ENCODE measurements at places on chromosomes 16 and 17.

DNA sequence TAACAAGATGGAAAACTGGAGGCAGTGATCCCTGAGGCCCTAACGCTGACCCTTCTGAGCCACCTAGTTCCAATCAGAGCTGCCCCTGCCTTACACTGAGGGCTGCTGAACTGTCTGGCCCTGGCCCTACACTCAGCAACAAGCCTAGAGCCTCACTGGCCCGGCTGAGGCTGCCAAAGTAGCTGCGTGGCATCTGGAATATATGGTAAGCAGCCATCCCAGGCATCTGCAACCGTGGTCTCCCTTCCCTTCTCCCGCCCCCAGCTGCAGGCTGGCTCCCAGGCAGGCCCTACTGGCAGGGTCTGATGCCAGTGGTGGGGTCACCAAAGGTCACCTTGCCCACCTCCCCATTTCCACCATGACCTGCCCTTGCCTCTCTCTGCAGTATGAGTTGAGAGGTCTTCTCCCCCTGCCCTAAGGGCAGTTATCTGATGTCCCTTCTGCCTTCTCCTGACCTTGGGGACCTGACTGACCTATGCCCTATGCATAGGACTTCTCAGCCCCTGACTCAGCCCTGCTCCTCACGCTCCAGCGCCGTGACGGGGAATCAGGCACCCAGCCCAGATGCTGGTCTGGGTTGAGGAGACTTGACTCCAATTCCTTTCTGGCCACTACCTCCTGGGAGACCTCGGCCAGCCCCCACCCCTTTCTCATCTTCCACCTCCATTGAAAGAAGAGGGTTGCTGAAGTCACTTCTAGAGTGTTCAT lies 45.3 kb downstream of the CPNE2 start:
- DNase-seq = no peak

DNA sequence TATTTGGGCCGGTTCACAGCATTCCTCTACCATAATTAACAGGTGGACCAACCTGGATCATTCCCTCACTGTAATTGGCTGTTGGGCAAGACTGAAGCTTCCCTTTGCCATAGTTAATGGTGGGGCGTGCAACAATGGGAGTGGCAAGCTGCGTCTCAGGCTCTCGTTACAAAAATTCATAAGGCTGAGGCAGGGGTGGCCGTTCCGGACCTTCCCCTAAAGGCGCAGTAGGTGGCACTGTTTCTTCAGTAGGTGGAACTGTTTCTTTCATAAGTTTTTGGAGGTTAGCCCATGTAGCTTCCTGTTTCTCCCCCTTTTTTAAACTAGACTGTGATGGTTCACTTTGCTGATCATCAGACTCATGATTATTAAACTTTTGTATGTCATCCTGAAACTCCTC lies 17.0 kb upstream of the TMC5 start:
- no peak for DNase-seq

- no peak for DNase-seq
Observed at GRCh38 chr17:8188263-8188839, 1.6 kb downstream of the BORCS6 start.

DNA sequence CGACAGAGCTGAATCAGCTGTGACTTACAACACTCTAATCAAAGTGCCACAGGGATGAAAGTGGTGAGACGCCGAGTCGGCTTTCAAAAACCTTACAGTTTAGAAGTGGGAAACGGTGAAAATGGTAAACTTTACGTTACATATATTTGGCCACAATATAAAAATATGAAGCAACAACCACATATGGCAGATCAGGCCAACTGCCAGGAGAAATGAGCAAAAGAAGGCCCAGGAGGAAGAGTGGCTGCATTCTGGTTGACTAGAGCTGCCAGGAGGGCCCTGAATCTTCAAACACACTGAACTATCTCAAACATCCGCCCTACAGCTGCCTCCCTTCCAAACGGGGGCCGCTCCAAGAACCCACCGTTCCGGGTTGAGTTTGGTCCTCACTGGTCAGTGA lies 56.3 kb downstream of the MRM3 start:
- DNase-seq = no peak

GRCh38 chr16:65500007-65500406 lies 378.1 kb upstream of the CDH11 start:
- no peak for DNase-seq

DNA sequence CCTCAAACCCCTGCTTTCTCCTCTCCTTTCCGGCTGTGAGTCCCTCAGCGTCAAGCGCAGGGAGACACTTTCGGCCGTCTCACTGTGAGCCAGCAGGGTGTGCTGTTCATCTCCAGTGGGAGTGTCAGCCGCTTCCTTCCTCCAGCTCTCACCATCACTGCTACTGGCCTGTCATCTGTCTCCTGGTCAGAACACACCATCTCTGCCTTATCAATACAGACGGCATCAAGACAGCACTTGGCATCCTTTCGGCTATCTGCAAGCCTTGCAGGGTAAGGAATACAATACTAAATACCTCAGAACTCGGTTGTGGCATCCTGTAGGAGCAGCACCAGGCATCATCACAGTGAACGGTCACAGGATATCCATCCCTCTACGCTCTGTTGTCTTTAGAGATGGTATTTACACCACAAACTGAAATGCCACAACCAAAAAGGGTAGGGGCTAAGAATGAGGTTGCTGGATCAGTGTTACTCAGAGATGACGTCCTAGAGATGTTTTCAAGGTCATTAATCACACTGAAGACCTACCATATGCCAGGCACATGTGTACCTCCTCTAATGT lies 20.7 kb upstream of the CMTM4 start:
- DNase-seq = peak; percentile 61

DNA sequence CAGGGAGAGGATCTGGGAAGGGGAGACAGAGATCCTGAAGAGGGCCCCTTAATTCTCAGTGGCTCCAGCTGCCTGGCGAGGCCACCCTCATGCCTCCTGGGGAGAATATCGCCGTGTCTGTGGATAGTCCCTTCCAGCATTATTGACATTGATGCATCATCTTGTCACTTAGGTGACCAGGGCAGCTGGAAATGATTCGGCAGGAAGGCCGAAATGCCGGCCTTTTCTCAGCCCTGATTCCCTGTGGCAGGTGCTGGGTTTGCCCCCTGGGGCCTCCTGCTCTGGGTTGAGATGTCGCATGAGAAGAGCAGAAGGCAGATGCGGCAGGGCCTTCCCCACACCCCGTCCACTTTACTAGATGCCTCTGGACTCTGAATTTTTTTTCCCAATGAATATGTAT lies 89.5 kb downstream of the RAP1GAP2 start:
- DNase-seq = no peak

- DNase-seq = no peak
Observed at GRCh38 chr16:65809627-65810026, 556.9 kb upstream of the CDH5 start.

- no peak for DNase-seq
Observed at GRCh38 chr17:74525465-74525725, 5.9 kb downstream of the CD300LB start.

- DNase-seq = peak; percentile 23
Observed at GRCh38 chr17:14514973-14515372, 214.1 kb downstream of the HS3ST3B1 start.

DNA sequence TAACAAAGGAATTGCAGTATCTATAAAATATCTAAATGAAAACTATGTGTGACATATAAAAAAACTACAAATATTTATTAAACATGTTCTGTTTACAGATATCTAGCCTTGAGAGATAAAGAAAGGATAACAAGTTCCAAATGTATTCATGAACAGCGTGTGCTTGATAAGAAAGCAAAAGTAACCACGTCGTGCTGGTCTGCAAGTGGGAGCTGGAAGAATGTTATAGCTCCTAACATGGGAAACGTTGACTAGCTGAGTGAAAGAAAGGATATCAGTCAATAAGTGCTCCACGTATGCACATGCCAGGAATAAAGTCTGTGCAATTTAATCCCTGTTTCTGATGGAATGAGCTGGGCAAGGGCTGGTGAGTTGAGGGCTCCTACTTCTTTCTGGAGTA lies 71.2 kb upstream of the CDYL2 start:
- DNase-seq = no peak

DNA sequence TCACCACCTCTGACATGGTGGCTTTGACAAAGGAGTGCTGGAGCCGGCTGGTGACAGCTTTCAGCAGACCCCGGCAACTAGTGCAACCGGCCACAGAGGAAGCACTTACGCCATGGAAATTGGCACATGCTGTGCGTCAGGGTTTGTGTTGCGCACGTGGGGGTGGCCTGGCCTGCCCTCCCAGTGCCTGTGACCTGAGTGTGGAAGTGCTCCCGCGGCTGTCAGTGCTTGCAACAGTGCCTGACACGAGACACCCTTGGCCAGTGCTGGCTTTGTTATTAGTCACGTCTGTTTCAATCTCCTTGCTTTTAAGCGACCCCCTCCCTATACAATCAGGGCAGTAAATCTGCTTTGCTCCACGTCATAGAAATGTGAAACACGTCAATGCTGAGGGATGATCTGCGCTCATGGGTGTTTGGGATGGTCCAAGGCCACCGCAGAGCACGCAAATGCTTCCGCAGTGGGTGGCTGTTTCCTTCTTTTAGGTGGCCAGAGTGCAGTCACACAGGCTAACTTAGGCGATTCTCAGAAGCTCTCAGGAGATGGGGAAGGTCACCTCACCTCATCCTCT lies 64.3 kb downstream of the PGS1 start:
- DNase-seq = peak; percentile 21

GRCh38 chr17:33686171-33686570 lies 393.1 kb upstream of the ASIC2 start:
- no peak for DNase-seq

DNA sequence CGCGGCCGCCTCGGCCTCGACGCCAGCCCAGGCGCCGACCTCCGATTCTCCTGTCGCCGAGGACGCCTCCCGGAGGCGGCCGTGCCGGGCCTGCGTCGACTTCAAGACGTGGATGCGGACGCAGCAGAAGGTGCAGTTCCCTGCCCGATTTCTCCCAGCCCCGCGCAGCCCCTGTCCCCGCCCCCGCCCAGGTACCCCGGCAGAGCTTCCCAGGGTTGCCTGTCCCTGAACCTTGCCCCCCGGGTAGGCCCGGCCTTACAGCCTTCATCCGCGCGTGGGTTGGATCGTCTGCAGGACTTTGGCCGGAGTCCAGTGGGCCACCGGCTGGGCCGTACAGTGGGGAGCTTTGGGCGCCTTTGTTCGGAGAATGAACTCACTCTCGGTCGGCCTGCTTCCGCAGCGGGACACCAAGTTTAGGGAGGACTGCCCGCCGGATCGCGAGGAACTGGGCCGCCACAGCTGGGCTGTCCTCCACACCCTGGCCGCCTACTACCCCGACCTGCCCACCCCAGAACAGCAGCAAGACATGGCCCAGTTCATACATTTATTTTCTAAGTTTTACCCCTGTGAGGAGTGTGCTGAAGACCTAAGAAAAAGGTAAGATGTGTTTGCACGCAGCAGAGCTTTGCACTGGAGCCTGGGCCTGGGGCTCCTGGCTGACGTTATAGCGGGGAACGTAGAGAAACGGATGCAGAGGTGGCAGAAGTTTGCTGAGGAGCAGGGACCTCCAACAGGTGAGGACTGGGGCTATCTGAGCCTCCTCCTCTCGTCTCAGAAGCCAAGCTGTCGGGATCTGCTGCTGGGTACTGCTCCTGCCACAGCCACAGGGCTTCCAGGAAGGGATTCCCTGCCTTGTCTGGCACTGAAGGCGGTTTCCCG lies 593 bp downstream of the GFER start:
- no peak for DNase-seq

- no peak for DNase-seq
Observed at GRCh38 chr17:204427-205147, 23.1 kb upstream of the DOC2B start.

DNA sequence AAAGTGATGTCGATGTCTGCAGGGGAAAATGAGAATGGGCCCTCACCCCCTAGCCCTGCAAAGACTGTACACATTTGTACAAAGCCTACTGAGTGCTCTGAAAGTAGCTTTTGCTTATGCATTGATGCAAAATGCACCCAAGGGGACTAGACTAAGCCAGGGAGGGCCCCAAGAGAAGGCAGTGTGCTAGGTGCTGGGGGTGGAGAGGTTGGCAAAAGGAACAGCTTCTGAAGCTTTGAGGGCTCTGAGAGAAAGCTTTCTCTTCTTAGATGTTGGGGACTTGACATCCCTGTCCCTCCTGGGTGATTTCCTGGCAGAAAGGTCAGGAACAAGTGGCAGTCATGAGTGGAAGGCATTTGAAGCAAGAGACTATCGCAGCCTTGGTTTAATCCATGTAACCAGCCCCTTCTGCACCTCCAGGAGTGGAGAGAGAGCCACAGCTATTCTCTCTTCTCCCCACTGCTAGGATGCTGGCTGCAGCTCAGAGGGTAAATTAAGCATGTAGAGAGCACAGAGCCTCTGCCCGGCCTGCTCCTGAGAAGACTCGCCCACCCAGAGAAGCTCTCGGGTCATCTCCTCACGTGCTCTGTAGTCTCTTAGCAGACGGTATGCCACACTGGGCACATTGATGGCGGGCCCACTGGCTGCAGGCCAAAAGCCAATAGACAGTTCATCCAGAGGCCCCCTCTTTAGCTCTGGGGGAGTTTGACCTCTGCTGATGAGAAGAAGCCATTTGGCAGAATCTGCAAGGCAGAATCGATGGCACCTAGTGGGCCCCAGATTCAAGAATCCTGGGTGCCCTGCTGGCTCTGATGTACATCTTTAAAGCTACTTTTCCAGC lies 221.4 kb downstream of the MSI2 start:
- no peak for DNase-seq

DNA sequence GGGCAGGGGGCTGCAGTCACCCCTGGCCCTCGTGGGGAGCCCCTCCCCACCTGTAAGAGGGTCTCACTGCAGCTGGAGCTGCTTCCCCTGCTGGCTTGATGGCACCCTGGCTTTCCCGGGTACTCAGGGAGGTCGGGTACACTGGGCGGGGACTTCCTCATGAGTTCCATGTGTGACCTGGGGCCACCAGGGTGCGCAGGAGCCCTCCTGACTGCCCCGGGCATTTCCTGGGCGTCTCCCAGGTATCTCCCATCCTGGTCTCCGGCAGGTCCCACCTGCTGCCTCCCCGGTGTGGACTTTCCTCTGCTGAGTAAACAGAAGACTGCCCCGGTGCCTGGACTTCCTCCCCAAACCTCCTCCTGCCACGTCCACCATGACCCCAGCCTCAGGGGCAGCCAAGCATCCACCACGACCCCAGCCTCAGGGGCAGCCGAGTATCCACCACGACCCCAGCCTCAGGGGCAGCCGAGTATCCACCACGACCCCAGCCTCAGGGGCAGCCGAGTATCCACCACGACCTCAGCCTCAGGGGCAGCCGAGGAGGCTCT lies 40.9 kb downstream of the CBFA2T3 start:
- no peak for DNase-seq

DNA sequence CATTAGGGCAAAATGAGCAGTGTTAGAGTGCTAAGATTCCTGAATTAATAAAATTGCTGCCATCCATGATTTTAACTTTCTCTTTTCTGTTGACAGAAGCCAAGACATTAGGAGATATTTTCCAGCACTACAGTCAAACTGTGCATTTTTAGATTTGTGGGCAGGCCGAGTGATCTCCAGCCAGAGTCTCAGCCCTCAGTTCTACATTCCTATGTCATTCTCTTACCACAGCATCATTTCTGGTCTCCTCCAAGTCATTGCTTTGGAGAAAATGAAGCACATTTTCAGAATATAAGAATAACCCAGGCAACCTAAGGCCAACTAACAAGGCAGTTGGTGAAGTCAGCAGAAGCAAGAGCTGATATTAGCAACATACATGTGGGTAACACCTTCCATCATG lies 74.6 kb upstream of the NUDT7 start:
- DNase-seq = peak; percentile 28
